Stimulated activated CD4-positive, alpha-beta T cell treated with anti-CD3 and anti-CD28 coated beads, TNF-alpha, amount 100 ng/mL, for 1 hour (primary cell): ENCODE measurements at places on chromosomes 12 and 14.

DNA sequence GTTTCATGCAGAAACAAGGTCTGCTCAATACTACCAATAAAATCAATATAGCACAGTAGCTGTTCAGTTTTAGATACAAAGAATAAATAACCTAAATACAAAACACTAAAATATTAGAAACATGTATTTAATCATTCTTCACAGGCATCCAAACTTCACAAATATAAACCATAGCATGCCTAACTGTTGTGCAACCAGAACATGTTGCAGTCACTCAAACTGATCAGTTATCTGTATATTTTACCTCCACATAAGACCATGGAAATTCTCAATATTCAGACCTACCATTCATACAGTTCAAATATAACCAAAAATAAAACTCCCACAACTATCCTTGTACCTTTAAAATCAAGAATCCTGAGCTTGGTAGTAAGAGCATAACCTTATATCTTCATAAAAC lies 83.1 kb upstream of the PAWR start:
- no peak for DNase-seq

DNA sequence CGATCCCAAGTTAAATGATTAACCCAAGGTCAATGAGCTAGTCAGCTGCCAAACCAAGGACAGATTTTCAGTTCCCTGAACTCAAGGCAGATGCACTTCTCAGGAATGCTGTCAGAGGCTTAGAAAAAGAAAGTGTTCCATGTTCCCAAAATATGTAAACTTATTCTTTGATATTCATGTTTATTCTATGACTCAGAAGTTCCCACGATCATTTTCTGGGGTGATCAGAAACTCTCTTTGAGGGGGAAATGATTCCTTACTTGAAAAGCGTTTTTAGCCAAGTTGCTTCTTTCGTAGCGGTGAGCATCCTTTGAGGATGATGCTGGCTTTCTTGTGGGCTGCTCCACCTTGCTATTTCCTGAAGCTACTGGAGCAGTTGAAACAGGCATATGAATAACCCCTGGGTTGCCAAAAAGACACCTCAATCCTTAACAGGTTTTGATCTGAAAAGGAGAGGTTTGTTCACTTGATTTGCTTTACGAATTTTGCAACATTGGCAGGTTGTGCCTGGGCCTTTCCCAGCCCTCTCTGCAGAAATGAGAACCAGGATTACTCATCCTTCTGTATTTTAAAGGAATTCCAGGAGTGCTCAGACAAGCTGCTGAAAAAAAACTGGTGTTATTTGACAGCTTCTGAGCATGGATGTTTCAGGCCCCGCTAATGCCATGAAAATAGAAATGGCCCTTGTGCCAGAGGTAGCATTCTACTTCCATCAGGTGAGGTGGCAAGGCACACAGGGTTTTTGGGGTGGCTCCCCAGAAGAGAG lies 121.4 kb upstream of the HIF1A start:
- DNase-seq, result no peak

DNA sequence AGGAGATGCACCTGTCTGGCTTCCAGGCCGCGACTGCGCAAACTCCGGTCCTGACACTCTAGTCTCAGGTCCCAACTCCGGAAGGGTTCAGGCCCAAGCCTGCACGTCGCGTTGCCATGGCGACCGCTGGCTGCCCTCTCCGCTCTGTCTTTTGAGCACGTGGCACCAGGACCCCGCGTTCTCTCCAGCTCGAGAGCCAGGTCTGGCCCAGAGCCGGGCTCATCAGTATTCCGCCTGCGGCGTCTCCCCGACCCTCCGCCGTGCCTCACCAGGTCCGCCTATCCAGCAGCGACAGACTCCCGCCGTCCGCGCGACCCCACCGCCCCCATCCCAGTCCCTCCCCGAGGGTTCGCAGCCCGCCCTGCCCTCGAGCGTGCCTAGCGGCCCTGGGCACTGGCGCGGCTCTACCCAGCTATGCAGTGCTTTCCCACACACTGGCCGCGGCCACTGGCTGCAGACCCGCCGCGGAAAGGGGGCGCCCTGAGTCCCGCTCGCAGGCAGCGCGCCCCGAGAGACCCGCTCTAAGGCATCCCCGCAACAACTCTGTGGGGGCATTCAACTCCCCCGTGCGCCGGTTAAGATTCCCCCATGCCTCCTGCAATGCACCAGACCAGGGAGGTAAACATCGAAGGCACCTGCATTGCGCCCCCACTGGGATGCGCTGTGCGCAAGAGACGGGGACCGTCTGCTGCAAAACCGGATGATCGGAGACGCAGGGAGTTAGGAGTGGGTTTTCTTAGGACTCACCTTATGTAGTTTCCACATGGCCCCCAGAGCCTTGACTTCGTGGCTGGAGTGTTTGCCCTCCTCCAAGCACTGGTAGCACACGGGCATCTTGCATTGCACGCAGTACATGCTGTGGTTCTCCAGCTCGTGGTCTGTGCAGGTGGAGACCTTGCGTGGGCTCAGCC lies 1.3 kb downstream of the TRIM9 start:
- no peak for DNase-seq

GRCh38 chr12:72681028-72681427 lies 408.9 kb downstream of the TRHDE start:
- DNase-seq, result no peak

- DNase-seq, result no peak
Measured at GRCh38 chr14:100965296-100965695, 61.8 kb upstream of the RTL1 start.

- DNase-seq, result peak; percentile 9
Measured at GRCh38 chr14:77302926-77303325, 17.8 kb downstream of the POMT2 start.

DNA sequence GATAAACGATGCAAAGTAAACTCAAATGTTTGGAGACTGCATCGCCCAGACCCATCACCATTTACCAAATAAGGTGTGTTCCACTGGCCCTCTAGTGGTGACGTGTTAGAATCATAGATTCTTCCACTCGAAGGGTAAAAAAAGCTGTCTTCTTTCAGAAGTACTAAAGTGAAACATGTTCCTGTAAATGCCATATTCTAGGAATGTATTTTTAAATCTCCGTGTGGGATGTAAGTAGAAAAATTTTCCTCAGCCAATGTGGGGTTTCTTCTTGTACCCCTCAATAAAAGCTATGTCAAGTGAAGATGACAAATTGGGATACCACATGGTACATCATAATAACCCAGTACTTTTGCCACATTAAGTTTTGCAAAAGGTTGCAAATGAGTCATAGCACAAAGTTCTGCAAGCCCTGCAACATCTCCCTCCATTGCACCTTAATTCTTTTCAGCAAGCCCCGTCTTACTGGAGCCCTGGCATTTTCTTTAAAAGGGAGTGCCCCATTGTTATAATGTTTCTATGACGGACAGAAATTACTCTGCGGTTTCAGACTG lies 100.8 kb downstream of the CCER1 start:
- no peak for DNase-seq

GRCh38 chr14:87686746-87687145 lies 306.2 kb downstream of the GALC start:
- no peak for DNase-seq

DNA sequence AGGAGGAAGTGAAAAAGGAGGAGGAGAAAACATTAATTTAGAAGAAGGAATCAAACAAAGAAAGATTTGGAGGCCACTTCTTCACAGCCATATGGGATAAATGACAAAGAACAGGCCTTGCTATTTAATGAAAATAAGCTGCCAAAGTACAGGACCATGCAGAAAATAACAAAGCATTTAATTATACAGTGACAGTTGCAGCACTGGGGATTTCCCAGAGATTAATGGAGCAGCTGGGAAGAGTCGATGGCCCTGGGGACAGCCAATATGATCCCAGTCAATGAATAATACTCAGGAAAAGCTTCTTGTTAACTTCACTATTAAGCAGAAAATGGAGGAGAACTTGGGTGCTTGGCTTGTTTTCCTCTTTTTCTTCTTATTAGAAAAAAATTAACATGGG lies 34.6 kb downstream of the RERG start:
- no peak for DNase-seq

GRCh38 chr12:39595928-39596327 lies 23.7 kb downstream of the ABCD2 start:
- DNase-seq, result no peak

DNA sequence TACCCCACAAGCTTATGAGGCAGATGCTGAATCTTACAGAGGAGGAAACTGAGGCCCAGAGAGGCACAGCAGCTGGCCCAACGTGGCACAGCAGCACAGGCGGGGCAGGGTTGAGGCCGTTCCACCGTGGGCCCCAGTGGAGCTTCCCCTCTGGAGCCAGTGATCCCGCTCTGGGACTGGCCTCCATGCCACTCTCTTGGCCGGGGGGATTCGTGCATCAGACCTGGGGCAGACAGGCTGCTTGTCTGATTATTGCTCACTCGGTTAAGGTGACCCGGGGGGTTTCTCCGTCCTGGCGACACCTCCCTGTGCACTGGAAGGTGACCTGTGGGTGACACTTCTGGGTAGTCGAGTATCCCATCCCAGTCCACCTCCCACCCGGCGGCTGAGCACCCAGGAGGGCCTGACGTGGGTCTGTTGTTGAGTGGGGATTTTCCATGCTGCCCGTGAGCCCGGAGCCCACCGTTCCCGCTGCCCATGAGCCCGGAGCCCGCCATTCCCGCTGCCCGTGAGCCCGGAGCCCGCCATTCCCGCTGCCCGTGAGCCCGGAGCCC lies 27.8 kb downstream of the NOC4L start:
- DNase-seq, result no peak

- DNase-seq, result no peak
Measured at GRCh38 chr12:124386059-124386458, 91.2 kb downstream of the RFLNA start.

DNA sequence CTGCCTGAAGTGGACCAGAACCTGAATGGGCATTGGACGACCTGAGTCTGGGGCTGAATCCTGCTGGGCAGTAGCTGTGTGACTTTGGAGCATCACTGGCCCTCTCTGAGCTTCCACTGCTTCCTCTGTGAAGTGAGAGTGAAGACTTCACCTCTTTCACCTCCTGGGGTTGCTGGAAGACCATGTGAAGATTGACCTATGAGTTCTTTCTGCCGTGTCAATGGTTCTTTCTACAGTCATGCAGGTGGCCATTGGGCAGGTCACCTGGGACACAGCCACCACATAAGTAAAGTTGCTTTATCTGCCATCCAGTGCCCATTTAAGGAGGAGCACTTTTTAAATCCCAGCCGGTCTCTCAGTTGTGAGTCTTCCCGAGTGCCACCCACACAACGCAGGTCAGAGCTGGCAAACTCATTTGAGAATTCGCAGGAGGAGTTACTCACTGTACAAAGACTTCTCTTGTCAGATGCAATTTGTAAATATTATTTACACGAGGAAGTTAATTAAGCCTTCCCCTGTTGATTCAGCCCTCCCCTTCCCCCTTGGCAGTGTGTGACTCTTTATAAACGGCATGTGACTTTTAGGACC lies 74.8 kb upstream of the TCL1B start:
- no peak for DNase-seq

DNA sequence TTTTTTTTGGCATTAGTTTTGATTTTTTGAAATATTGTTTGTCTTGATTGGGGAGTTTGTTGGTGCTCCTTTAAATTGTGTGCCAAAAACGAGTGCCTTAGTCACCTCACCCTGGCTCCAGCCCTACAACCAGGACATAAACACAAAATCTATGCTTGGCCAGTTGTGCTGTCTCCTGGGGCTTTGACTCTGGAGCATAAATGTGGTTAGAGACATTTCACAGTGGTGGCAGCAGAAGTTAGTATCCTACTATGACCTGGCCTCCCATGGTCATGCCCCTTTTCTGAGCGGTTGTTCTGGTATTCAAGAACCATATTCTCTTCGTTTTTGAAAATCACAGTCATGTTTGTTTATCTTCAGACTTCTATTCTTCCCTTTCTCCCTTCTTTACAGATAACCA lies 70.7 kb upstream of the PSMA6 start:
- DNase-seq, result no peak

GRCh38 chr12:96811083-96811482 lies 96.0 kb upstream of the NEDD1 start:
- no peak for DNase-seq

DNA sequence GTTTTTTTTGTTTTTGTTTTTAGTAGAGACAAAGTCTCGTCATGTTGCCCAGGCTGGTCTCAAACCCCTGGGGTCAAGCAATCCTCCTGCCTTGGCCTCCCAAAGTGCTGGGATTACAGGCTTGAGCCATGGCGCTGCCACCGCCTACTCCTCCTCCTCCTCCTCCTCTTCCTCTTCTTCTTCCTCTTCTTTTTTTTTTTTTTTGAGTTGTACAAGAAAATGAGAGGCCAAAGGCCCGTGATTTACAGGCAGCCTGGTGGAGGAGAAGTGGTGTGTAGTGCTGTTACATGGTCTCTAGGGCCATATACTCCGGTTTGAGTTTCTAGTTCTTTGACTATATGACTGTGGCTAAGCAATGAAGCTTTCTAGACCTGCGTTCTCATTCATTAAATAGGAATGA lies 29.6 kb upstream of the SPPL3 start:
- no peak for DNase-seq

GRCh38 chr12:100576331-100577036 lies 3.0 kb downstream of the GAS2L3 start:
- no peak for DNase-seq

GRCh38 chr14:85248881-85249635 lies 280.9 kb upstream of the FLRT2 start:
- DNase-seq, result no peak

DNA sequence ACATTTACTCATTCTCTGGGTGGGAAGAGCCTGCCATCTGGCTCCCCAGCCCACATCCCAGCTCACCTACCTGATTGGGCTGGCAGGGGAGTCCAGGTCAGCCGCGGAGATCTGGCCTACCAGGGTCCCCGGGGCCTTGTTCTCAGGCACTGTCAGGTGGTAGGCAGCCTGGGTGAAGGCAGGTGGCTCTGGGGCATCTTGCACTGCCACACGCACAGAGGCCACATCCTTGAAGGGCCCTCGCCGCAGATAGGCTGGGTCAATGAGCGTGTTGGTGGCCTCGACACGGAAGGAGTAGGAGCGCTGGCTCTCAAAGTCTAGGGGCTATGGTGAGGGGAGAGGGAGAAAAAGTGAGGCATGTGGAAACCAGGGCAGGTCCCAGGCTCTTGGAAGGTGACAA lies 3.9 kb downstream of the CDH24 start:
- no peak for DNase-seq
